Activated CD8-positive, alpha-beta memory T cell treated with anti-CD3 and anti-CD28 coated beads for 1 hour (primary cell): ENCODE measurements at places on chromosomes 7 and 10.

DNA sequence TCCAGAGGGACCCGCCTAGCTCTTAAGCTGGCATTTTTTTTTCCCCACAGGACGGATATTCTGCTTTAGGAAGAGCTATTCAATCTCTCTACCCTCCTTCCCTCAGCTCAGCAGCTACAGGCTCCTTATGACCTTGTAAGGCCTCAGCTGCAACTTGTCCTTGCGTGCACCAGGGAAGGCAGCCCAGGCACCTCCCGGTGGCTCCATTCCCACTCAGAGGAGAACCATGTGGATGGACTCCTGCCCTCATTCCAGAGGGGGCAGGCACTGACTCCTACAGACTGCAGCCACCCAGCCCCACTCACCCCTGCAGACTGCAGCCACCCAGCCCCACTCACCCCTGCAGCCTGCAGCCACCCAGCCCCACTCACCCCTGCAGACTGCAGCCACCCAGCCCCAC, 73.7 kb downstream of the ITIH5 start:
- no peak for DNase-seq

DNA sequence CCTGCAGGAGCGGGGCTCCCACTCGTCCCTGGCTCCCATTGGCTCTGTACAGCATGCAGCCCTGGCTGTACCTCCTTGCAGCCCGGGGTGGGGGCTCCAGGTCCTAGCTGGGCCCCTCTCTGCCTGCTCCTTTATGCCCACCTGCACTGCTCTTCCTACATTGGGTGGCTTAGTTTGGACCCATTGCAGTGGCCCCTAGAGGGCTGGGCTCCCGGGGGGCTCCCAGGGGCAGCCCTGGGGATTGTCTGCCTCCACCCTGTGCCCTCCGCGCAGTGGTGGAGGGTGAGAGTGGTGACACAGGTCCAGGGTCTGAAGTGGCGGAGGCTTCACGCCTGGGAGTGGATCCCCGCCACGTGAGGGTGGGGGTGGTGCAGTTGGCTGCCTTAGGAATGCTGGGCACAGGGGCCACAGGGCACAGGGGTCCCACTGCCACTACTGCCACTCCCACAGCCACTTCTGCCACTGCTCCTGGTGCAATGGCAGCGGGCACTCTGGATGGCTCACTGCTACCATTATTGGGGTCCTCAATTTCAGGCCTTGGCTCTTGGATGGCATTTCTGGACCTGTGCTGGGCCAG, 177.1 kb downstream of the ARL4A start:
- DNase-seq = no peak

DNA sequence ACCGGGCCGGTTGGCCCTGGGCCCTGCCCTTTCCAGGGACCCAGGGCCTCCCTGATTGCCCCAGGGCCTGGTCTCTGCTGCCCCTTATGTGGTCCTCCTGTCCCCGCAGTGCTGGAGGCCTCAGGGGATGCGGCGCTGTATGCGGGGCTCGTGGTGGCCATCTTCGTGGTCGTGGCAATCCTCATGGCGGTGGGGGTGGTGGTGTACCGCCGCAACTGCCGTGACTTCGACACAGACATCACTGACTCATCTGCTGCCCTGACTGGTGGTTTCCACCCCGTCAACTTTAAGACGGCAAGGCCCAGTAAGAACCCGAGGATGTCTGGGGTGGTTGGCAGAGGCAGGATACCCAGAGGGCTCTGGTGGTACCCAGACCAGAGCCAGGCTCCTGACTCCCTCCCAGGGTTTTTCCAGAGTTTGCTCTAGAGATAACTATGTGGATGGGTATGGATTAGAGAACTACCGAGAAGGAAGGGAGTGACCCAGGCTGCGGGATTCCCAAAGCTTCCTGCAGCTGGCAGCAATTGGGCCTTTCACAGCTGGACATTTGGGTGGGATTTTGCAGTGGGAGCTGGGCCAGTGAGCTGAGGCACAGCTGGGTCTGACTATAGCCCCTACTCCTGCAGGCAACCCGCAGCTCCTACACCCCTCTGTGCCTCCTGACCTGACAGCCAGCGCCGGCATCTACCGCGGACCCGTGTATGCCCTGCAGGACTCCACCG, 28.1 kb upstream of the SLC29A3 start:
- no peak for DNase-seq

DNA sequence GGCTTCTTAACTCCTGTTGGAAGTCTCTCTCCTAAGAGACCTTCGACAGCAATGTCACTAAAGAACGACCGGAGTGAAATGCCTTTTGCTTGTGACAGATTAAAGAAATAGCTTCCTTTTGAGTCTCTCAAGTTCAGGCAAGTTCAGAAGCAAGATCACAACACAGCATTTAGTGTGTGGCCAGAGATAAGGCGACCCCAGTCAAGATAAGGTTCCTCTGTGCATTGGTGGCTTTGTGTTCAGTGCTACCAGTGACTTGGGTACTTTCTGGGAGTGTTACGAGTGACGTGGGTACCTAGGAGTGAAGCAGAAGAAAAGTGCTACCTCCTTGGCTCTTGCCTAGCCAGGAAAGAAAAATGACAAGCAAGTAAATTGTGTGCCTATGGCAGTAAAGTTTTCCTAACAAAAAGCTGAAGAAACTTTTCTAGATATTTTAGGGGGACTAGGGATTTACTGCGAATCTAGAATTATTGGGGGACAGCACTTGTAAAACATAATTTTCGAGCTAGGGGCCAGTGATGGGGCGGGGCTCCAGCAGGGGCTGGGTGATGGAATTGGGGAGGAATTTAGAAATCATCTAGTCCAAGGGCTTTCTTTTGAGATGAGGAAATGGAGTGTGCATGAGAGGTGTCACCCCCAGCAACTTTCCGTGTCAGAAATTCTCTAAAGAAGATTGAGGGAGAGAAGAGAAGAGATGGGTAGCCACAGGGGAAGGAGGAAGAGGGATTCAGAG, 191.9 kb upstream of the LYZL2 start:
- DNase-seq = no peak

- no peak for DNase-seq
Observed at GRCh38 chr10:59792812-59793211, 39.6 kb upstream of the MRLN start.

DNA sequence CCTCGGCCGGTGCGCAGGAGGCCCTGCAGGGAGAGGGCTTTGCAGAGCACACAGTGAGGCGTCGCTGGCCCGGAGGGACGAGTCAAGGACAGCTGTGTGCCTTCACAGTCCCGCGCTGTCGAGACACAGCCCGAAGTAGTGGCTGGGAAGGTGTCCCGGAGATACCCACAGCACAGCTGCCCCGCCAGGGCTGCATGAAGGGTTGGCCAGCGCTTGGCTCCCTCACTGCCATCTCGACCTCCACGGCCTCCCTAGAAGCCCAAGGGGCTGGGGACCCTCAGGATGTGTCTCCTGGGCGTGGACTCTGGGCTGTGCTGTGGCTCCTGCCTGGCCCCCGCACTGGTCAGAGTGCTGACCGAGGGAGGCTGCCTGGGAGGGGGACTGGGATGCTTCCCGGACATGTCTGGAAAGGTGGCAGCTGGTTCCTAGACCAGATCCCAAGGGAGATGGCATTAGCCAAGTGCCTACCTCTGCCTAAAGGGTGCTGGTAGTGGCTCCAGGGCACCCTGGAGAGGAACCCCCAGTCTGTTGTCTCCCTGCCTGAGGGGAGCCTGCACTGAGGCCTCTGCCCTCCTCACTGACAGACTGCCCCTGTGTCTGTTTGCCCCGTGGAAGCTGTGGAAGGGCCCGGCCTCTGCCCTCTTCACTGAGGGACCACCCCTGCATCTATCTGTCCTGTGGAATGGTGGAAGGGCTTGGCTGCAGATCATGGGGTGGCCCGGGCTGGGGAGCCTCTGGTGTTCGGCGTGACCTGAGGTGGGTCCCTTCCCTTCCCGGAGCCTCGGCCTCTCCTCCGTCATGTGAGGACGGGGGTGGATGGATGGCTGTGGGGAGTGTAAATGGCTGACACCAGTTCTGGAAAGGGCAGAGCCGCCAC, 5.8 kb downstream of the ELFN1 start:
- no peak for DNase-seq

DNA sequence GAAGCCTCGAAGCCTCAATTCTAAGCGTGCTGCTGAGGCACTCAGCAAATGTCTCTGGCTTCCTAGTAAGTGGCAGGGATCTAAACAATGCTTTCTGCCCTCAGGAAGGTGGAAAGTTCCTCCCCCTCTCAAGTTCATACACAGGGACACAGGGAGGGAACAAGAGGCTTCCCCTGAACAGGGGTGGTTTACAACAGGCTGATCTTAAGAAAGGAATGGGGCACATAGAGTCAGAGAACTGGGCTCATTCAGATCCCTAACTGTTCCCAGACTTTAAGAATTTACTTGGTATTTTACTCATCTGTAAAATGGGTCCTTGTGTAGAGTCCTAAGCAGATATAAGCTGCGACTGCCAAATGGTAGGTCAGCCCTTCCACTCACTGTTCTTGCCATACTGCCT, 2.5 kb downstream of the TNS3 start:
- no peak for DNase-seq

- no peak for DNase-seq
Observed at GRCh38 chr10:34291466-34292193, 523.5 kb downstream of the PARD3 start.

DNA sequence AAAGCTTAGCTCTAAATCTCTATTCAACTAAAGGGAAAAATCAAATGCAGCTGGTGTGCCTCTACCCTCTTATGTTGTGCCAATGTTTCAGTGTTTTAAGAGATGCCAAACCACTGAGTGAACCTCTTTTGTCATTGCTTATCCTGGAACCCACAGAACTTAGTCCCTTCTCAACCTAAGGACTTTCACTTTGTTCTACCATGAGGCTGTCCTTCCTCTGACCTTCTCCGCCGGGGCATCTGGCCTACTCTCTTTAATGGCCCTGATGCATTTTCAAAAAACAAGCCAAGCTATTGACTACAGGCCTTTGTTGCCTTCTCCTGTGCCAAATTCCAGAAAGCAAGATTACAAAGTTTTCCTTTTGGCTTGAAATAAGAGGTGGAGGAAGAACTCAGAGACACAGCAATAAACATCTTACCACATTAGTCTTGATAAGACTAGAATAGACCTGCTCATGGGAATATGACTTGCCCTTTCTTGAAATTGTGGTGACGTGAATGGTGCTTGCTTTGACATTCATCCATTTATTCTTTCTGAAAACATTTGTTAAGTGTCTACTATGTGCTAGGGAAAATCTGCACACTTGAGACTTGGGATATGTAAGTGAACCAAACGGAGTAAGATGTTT, 253.2 kb upstream of the SMIM30 start:
- no peak for DNase-seq

- no peak for DNase-seq
Observed at GRCh38 chr10:90834326-90834725, 23.5 kb downstream of the HTR7 start.

DNA sequence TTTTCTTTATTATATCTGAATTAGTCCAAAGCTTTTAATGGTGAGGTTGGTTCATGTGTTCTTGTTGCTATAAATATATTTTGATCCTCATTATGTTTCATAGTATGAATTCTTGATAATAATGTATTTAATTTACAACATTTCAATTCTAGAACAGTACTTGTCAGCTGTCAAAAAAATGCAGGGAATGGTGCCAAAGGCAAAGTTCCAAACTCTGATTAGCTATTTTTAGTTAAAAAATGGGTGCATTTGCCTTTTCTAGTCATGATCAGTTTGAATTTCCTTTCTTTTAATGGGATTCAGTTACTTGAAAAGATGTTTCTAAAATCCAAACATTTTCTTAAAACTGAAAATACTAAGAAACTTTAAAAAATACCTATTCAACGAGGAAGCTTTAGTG, 49.6 kb downstream of the ANKIB1 start:
- DNase-seq = no peak

DNA sequence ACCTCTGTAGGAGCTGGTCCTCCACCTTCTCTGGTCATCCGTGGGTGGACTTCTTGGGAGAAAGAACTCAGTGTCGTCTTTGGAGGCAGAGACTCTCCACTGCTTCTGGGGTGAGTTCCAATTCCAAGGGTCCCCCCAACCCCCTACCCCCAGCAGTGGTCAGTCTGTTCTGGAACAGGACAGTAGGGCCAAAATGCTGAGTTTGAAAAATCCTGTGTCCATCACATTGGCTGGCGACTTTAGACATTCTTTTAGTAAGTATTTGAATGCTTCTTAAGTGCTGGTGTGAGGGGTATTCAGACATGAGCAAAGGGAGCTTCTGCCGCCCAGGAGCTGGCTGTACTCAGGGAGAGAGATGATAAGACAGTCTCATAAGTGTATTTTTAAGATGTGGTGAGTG, 1.9 kb downstream of the ZNF316 start:
- no peak for DNase-seq

GRCh38 chr10:48681740-48682139, 2.9 kb upstream of the WDFY4 start:
- DNase-seq = no peak

DNA sequence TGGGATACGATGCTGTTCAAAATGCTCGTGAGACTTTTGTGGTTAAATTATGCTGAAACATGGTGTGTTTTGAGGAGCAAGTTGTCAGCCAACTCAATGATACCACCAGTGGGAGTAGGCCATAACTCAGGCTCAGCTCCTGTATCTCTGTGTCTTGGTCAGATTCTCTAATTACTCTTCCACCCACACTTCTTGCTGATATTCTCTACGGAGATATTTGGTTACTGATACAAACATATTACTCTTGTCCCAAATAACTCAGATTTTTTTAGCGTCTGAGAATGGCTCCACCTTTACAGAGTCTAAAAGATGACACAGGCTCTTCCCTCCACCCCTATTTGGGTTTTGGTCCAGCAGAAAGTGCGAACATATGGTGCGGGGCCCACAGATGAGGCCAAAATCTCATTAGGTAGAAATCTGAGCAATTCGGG, 168.9 kb downstream of the PKD1L1 start:
- DNase-seq = no peak

DNA sequence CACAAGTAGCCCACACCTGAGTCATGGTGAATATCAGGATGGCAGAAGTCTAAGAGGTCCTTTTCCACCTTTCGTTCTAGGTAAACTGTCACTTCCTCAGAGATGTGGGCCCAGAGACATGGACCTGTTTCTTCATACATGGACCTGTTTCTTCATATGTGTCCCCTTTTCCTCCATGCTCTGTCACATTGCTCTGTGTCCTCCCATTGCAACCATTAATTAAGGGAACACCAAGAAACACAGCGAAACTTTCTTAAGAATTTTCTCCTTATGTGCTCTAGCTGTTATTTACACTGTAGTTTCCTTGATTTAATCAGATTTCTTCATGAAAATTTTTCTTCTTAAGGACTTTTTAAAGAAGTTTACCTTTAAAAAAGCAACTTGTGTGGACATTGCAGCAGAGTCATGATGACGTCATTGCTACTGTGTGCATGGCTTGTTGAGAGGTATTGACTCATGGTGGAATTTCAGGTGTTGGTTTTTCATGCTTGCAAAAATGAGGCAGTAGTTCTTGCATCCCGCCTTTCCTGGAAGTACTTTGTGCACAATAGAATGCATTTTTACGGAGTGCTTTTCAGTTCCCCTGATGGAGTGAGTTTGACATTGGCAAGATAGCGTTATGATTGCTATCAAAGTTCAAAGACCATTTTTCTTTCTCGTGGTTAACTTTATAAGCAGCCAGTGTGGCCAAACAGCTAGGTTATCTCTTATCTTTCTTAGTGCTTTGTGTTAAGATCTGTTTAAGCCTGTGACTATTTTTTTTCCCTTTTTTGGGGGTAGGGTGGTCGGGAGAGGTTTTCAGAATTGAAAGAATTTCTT, 37.7 kb downstream of the CFAP58 start:
- no peak for DNase-seq

GRCh38 chr7:9575716-9576115, 1142.3 kb downstream of the NXPH1 start:
- no peak for DNase-seq
